Esophagus squamous epithelium (tissue), 5 donors: ENCODE measurements at places on chromosomes 7 and 10.
A peak's percentile ranks its signal among the peaks of the same experiment; 100 is the strongest.

GRCh38 chr7:70183278-70183677 is 585.0 kb downstream of the AUTS2 start:
- no peak overlapping the region for H3K27ac ChIP-seq
- H3K4me3 ChIP-seq = no peak overlapping the region
- no peak for DNase-seq
- no peaks in the 10 kb centered on the region for H3K36me3 ChIP-seq
- H3K4me1 ChIP-seq = peaks cover 12% of the 10 kb centered on the region

DNA sequence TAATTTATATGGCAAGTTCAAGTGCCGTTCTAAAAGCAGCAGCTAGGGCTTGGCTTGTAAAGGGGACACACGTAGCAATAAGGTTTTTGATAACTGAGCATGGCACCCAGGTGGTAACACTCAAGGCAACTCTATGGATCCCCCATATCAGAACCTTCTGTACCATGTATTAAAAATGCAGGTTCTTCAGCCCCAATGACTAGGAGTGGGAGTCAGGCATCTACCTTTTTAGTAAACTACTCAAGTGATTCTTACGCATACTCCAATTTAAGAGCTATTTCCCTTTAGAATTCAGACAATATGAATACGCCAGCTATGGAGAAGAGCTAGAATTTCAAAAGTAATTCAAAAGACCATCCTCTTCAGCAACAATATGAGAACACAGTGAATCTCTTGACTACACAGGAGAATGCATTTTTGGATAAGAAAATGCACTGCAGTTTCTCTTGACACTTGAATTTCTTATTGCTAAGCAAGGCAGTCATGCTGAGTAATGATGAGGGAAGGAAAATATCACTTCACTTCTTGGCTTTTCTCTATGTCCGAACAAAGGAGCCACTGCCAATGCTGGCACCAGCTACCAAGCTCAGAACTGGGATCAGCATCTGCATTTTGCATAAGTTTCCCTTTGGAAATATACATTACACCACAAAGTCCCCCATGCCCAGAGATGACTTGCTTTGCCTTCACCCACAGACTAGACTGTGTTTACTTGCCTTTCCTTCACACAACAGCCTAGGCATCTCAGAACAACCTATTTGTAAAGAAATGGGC is 53.5 kb downstream of the ABLIM1 start:
- no peaks in the 10 kb centered on the region for H3K27me3 ChIP-seq
- peaks cover 74% of the 10 kb centered on the region for H3K4me1 ChIP-seq
- DNase-seq = no peak
- peak overlapping the region; percentile 86 for H3K27ac ChIP-seq
- no peak overlapping the region for H3K4me3 ChIP-seq

DNA sequence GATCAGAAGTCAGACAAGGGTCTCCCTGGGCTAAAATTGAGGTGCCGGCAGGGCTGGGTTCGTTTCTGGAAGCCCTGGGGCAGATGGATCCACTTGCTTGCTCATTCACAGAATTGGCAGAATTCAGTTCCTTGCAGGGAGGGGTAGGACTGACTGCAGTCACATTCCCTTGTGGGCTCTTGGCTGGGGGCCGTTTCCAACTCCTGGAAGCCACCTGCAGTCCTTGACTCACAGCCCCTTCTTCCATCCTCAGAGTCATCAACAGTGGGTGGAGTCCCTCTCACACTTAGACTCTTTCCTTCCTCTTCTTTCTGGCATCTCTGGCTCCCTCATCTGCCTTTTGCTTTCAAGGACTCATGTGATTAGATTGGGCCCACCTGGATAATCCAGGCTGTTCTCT is 54.6 kb upstream of the NANOS1 start:
- H3K36me3 ChIP-seq = no peaks in the 10 kb centered on the region
- no peaks in the 10 kb centered on the region for H3K4me1 ChIP-seq
- DNase-seq = no peak
- H3K27me3 ChIP-seq = no peaks in the 10 kb centered on the region
- no peak overlapping the region for H3K27ac ChIP-seq

GRCh38 chr10:108894402-108895301 is 1028.7 kb downstream of the XPNPEP1 start:
- DNase-seq = no peak
- no peaks in the 10 kb centered on the region for H3K4me1 ChIP-seq
- H3K27me3 ChIP-seq = no peaks in the 10 kb centered on the region
- H3K4me3 ChIP-seq = no peak overlapping the region
- no peaks in the 10 kb centered on the region for H3K36me3 ChIP-seq

- no peak overlapping the region for H3K27ac ChIP-seq
- H3K4me3 ChIP-seq = no peak overlapping the region
- peaks cover 20% of the 10 kb centered on the region for H3K4me1 ChIP-seq
- no peak for DNase-seq
- H3K36me3 ChIP-seq = no peaks in the 10 kb centered on the region
Measured at GRCh38 chr10:3043512-3044368, 23.6 kb upstream of the PFKP start.
